Naive B cell (primary cell): ENCODE measurements at places on chromosomes 11 and 22. TPM values are rescaled to one million over a fixed set of nuclear protein-coding genes. Genes with fewer than 3 reads are reported as not detected.

The TUB gene
- 0.12 TPM for polyA plus RNA-seq

GRCh38 chr11:95505927-95506426, 275.0 kb upstream of the SESN3 start:
- H3K4me1 ChIP-seq, result no peaks in the 10 kb centered on the region
- peaks cover 4% of the 10 kb centered on the region for H3K27me3 ChIP-seq
- no peak overlapping the region for H3K27ac ChIP-seq
- no peaks in the 10 kb centered on the region for H3K36me3 ChIP-seq
- no peak for DNase-seq

The FAM227A gene
- not detected for polyA plus RNA-seq

The PLEKHA7 gene
- polyA plus RNA-seq, result 0.15 TPM

- no peaks in the 10 kb centered on the region for H3K4me1 ChIP-seq
- no peak for DNase-seq
- H3K27me3 ChIP-seq, result no peaks in the 10 kb centered on the region
- H3K27ac ChIP-seq, result no peak overlapping the region
Measured at GRCh38 chr11:97610000-97610399, 1220.2 kb downstream of the JRKL start.

DNA sequence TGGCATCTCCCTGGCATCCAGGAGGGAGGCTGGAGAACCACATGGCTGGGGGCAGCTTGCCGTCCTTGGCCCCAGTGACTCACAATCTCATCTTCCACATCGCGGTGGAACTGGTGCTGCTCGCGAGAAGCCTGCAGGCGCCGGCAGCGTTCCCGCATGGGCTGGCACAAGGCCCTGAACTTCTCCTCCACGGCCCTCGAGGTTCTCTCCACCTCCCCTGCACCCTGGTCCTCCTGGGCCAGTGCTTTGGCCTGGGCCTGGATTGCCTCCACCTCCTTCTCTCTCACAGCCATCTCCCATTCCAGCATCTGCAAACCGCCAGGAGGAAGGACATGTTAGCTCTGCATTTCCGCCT, 16.3 kb upstream of the RBM4B start:
- DNase-seq, result no peak
- H3K4me1 ChIP-seq, result peaks cover 12% of the 10 kb centered on the region
- H3K27me3 ChIP-seq, result no peaks in the 10 kb centered on the region
- H3K4me3 ChIP-seq, result no peak overlapping the region
- H3K27ac ChIP-seq, result no peak overlapping the region

The CASTOR1 gene
- polyA plus RNA-seq, result 16.2 TPM

DNA sequence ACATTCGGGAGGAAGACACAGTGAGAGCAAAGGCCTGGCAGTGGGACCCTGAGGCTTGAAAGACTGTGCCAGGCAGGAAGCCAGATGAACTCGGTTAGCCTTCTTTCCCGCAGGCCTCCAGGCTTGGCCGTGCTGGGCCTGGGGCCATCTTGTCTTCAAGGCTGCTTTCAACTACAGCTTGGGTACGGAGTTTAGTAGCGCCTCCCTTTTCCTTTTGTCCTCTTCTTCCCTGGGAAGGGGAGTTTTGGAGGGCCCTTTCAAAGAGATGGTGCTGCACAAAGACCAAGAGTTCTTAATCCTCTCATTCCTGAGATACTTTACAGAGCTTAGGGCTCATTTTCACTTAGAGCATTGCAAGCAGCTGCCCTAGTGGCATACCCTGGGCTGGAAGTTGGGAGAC, 87.5 kb downstream of the TP53I11 start:
- peaks cover 15% of the 10 kb centered on the region for H3K27me3 ChIP-seq
- H3K4me3 ChIP-seq, result no peak overlapping the region
- no peak overlapping the region for H3K27ac ChIP-seq
- peaks cover 4% of the 10 kb centered on the region for H3K4me1 ChIP-seq
- H3K36me3 ChIP-seq, result no peaks in the 10 kb centered on the region

- H3K36me3 ChIP-seq, result no peaks in the 10 kb centered on the region
- H3K27me3 ChIP-seq, result peaks cover 9% of the 10 kb centered on the region
- no peak for DNase-seq
- no peak overlapping the region for H3K4me3 ChIP-seq
- H3K27ac ChIP-seq, result no peak overlapping the region
Measured at GRCh38 chr11:32188785-32189184, 97.9 kb downstream of the RCN1 start.

GRCh38 chr11:93921695-93922468, 71.5 kb upstream of the VSTM5 start:
- no peak overlapping the region for H3K4me3 ChIP-seq
- peak; percentile 0 for DNase-seq
- no peaks in the 10 kb centered on the region for H3K4me1 ChIP-seq
- H3K27me3 ChIP-seq, result peaks cover 63% of the 10 kb centered on the region
- H3K27ac ChIP-seq, result no peak overlapping the region

DNA sequence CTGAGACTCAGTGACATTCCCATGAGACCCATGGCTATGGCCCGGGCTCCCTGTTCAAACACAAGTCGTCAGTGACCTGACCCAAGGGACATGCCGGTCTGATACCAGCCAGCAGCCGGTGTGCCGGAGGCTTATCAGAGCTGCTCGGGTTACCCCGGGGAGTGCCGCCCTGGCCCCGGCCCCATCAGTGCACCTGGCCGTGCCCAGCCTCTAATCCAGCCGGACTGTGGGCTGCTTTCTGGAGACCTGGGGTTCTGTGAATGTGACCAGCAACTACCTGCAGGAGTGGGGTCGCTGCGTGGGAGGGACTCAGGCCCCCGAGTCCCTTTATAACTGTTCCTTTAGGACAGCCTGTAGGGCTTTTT, 52.7 kb downstream of the LINC01488 start:
- H3K4me3 ChIP-seq, result no peak overlapping the region
- H3K27ac ChIP-seq, result no peak overlapping the region
- no peaks in the 10 kb centered on the region for H3K36me3 ChIP-seq
- peaks cover 34% of the 10 kb centered on the region for H3K4me1 ChIP-seq

The CELSR1 gene
- polyA plus RNA-seq, result 2.1 TPM

The MEI1 gene
- polyA plus RNA-seq, result 160 TPM

- no peak overlapping the region for H3K27ac ChIP-seq
- H3K4me1 ChIP-seq, result no peaks in the 10 kb centered on the region
- no peaks in the 10 kb centered on the region for H3K36me3 ChIP-seq
- no peak for DNase-seq
- peaks cover 9% of the 10 kb centered on the region for H3K27me3 ChIP-seq
Measured at GRCh38 chr11:112724496-112724790, 236.8 kb upstream of the NCAM1 start.

DNA sequence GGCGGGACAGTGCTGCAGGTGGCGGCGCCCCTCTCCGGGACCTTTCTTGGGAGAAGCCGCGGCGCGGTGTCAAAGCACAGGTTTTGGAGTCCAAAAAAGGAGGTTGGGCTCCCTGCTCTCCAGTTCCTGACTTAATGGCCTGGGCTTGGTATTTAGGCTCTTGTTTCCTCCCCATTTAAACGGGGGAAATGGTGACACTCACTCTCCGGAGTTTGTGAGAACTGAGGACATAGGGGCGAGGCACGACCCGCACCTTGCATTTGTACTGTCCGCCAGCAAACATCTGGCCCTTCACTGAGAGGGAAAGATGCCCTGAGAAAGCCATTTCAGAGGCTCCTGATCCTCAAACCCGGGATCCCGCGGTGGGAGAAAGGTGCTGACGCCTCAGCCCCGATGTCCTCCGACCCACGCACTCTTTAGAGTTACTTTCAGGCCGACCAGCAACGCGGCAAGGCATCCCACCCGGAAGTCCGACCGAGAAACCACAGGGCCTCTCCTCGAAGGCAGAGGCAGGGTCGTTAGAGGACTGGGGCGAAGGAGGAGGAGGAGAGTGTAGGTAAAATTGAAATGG, 2.9 kb upstream of the WDR74 start:
- peaks cover 21% of the 10 kb centered on the region for H3K4me1 ChIP-seq
- H3K4me3 ChIP-seq, result no peak overlapping the region
- DNase-seq, result peak; percentile 27
- peaks cover 13% of the 10 kb centered on the region for H3K36me3 ChIP-seq

- peaks cover 12% of the 10 kb centered on the region for H3K36me3 ChIP-seq
- no peak overlapping the region for H3K4me3 ChIP-seq
- H3K4me1 ChIP-seq, result peaks cover 5% of the 10 kb centered on the region
- no peak overlapping the region for H3K27ac ChIP-seq
- no peaks in the 10 kb centered on the region for H3K27me3 ChIP-seq
Measured at GRCh38 chr22:46159777-46160176, 9.5 kb downstream of the PPARA start.

GRCh38 chr11:78350646-78351165, 66.9 kb downstream of the GAB2 start:
- DNase-seq, result peak; percentile 34
- H3K4me3 ChIP-seq, result peak overlapping the region; percentile 92
- H3K4me1 ChIP-seq, result peaks cover 41% of the 10 kb centered on the region
- H3K36me3 ChIP-seq, result no peaks in the 10 kb centered on the region

DNA sequence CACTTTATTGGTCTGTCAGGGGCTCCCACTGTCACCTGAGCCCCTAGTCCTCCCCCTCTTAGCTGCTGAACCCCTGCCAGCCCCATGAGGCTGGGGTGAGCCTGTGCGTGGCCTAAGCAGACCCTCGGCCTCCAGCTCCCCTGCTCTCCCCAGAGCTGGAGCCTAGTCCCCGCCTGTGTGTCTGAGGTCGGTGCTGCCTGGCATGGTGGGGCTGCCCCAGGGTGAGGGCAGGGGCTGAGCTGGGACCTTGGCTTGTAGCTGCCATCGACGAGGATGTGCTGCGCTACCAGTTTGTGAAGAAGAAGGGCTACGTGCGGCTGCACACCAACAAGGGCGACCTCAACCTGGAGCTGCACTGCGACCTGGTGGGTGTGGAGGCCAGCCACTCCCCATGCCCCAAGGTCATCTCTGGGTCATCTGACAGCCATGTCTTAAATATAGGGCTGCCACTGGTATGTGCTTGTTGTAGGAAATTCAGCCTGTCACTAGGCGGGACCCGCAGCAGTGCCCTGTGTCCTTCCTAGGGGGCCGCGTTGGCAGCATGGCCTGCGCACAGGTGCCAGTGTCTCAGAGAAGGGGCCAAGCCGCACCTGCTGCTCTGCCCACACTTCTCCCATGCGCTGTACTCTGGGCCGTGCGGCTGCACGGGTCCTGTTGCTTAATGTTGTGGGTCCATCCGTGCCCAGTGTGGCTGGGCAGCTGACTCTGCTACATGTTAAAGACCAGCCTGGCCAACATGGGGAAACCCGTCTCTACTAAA, 21.0 kb downstream of the PPIL2 start:
- no peak overlapping the region for H3K27ac ChIP-seq
- no peak overlapping the region for H3K4me3 ChIP-seq
- H3K4me1 ChIP-seq, result peaks cover 5% of the 10 kb centered on the region
- DNase-seq, result no peak

- H3K4me3 ChIP-seq, result no peak overlapping the region
- no peaks in the 10 kb centered on the region for H3K36me3 ChIP-seq
- no peak for DNase-seq
- H3K4me1 ChIP-seq, result no peaks in the 10 kb centered on the region
- H3K27ac ChIP-seq, result no peak overlapping the region
Measured at GRCh38 chr11:132100583-132100982, 730.2 kb downstream of the NTM start.

The C22orf15 gene
- polyA plus RNA-seq, result not detected

DNA sequence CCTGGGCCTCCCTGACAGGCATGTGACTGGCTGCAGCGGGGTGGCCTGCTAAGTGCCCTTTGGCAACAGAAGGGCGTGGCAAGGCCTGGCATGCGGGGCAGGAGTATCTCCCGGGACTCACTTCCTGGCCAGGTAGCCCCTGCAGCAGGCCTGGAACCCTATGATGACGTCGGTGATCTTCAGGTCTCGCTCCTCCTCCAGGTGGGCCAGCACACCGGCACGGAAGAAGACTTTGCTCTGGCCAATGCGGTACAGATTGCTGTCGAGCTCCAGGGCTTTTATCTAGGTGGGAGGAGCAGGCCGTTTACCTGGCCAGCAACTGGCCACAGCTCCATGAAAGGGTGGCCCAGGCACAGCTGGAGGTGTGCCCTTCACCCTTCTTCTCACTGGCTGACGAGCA, 50.9 kb downstream of the APOL1 start:
- H3K27ac ChIP-seq, result peak overlapping the region; percentile 47
- DNase-seq, result no peak
- H3K4me1 ChIP-seq, result peaks cover 14% of the 10 kb centered on the region
- no peak overlapping the region for H3K4me3 ChIP-seq
- H3K27me3 ChIP-seq, result no peaks in the 10 kb centered on the region

DNA sequence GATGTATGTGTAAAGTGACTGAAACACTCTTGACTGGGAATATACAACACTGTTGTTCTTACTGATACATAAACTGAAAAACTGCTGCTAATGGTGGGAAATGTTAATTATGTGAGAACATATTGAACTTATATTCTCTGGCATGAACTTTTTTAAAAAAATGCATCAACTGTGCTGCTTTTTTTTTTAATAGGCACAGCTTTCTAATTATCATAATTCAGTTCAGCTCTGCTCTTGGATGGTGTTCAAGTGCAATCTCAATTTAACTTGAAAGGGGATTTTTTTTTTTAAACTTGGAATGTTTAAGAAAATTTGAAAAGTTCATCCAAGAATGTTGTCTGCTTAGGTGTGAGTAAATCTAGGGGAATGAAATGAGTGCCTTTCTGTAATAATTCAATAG, 5.2 kb downstream of the TEAD1 start:
- no peak for DNase-seq
- H3K4me1 ChIP-seq, result no peaks in the 10 kb centered on the region
- H3K36me3 ChIP-seq, result peaks cover 4% of the 10 kb centered on the region
- no peak overlapping the region for H3K4me3 ChIP-seq

DNA sequence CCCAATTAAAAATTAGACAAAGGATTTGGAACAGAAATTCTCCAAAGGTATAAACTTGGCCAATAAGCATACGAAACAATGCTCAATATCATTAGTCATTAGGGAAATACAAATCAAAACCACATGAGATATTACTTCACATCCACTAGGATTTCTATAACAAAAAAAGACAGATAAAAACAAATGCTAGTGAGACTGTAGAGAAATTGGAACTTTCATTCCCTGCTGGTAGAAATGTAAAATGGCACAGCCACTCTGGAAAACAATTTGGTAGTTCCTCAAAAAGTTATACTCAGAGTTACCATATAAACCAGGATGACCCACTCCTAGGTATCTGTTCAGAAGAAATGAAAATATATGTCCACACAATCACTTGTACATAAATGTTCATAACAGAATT, 71.6 kb downstream of the RPL27A start:
- peaks cover 19% of the 10 kb centered on the region for H3K27me3 ChIP-seq
- H3K4me3 ChIP-seq, result no peak overlapping the region
- no peaks in the 10 kb centered on the region for H3K36me3 ChIP-seq

- H3K4me3 ChIP-seq, result peak overlapping the region; percentile 81
- H3K27ac ChIP-seq, result no peak overlapping the region
- H3K27me3 ChIP-seq, result peaks cover 55% of the 10 kb centered on the region
- H3K4me1 ChIP-seq, result no peaks in the 10 kb centered on the region
- DNase-seq, result no peak
Measured at GRCh38 chr11:12673601-12673923, 659 bp upstream of the TEAD1 start.

GRCh38 chr11:118980191-118980881, 8.8 kb downstream of the FOXR1 start:
- H3K4me3 ChIP-seq, result peak overlapping the region; percentile 61
- no peaks in the 10 kb centered on the region for H3K4me1 ChIP-seq
- no peak for DNase-seq
- H3K36me3 ChIP-seq, result no peaks in the 10 kb centered on the region
- peaks cover 17% of the 10 kb centered on the region for H3K27me3 ChIP-seq

GRCh38 chr11:91947215-91947820, 277.3 kb upstream of the FAT3 start:
- no peaks in the 10 kb centered on the region for H3K36me3 ChIP-seq
- no peaks in the 10 kb centered on the region for H3K4me1 ChIP-seq
- no peak overlapping the region for H3K27ac ChIP-seq
- no peaks in the 10 kb centered on the region for H3K27me3 ChIP-seq
- DNase-seq, result no peak
- H3K4me3 ChIP-seq, result no peak overlapping the region
